Thoracic aorta endothelial cell (primary cell): ENCODE measurements at places on chromosomes 4 and X. TPM values are rescaled to one million over a fixed set of nuclear protein-coding genes. Genes with fewer than 3 reads are reported as not detected.

The PCDH18 gene
- 0.27 and 0.93 TPM in 2 replicates for total RNA-seq

The ADAMTS3 gene
- 3.6 and 4.7 TPM in 2 replicates for total RNA-seq

The CXorf49 gene
- not detected in 2 replicates for total RNA-seq

The USO1 gene
- 117 and 121 TPM in 2 replicates for total RNA-seq

The MED14 gene
- total RNA-seq, result 44.7 and 59.2 TPM in 2 replicates

The CXCL3 gene
- total RNA-seq, result 0.93 and 1.6 TPM in 2 replicates

The ADH1A gene
- not detected in 2 replicates for total RNA-seq

The PARM1 gene
- total RNA-seq, result under 0.01 and 0.14 TPM in 2 replicates

The SSX1 gene
- not detected in 2 replicates for total RNA-seq

The PDZD4 gene
- total RNA-seq, result under 0.01 and 0.14 TPM in 2 replicates

The MAP7D2 gene
- total RNA-seq, result 0.13 and 0.14 TPM in 2 replicates

The GYPA gene
- total RNA-seq, result not detected in 2 replicates

The CTPS2 gene
- 16.5 and 18.5 TPM in 2 replicates for total RNA-seq

The MPC1L gene
- not detected in 2 replicates for total RNA-seq

The LRIT3 gene
- total RNA-seq, result 0.07 and 0.13 TPM in 2 replicates

The GLRA3 gene
- not detected in 2 replicates for total RNA-seq

The IL21 gene
- total RNA-seq, result not detected in 2 replicates

The NWD2 gene
- not detected in 2 replicates for total RNA-seq

The NOCT gene
- 25.3 and 28.2 TPM in 2 replicates for total RNA-seq

The SCFD2 gene
- 25.4 and 27.1 TPM in 2 replicates for total RNA-seq

The MAGEE1 gene
- total RNA-seq, result 1.5 and 3.2 TPM in 2 replicates

The RBMXL3 gene
- total RNA-seq, result not detected in 2 replicates

The S100P gene
- not detected in 2 replicates for total RNA-seq

The CC2D2A gene
- total RNA-seq, result 23.1 and 24.8 TPM in 2 replicates

The FANCB gene
- 11.7 and 15.9 TPM in 2 replicates for total RNA-seq

The FRMD7 gene
- not detected in 2 replicates for total RNA-seq

The FAM3A gene
- 14.5 and 18.2 TPM in 2 replicates for total RNA-seq

The AWAT1 gene
- not detected in 2 replicates for total RNA-seq

The CASP6 gene
- total RNA-seq, result 42.7 and 56.2 TPM in 2 replicates

The TEX13C gene
- total RNA-seq, result not detected in 2 replicates

The CHRDL1 gene
- not detected in 2 replicates for total RNA-seq

The TBX22 gene
- not detected in 2 replicates for total RNA-seq

The GRIA3 gene
- total RNA-seq, result 0.07 TPM in 1 of 2 replicates, not detected in the other

The MEPE gene
- not detected in 2 replicates for total RNA-seq

The F8A2 gene
- total RNA-seq, result not detected in 2 replicates

The TCEAL7 gene
- total RNA-seq, result 3.1 and 5.0 TPM in 2 replicates

The BEX1 gene
- total RNA-seq, result 0.27 and 0.57 TPM in 2 replicates

The GIMD1 gene
- not detected in 2 replicates for total RNA-seq

The TLR7 gene
- not detected in 2 replicates for total RNA-seq

The TMEM271 gene
- total RNA-seq, result not detected in 2 replicates

The FHIP1A gene
- total RNA-seq, result 0.80 and 1.1 TPM in 2 replicates

The TIGD4 gene
- total RNA-seq, result 0.27 and 0.29 TPM in 2 replicates

The MAGEA8 gene
- not detected in 2 replicates for total RNA-seq

The WDR13 gene
- total RNA-seq, result 65.3 and 85.5 TPM in 2 replicates

The MMGT1 gene
- 31.1 and 34.4 TPM in 2 replicates for total RNA-seq

The SMAD1 gene
- 125 and 147 TPM in 2 replicates for total RNA-seq
